ENCODE measurements at places on chromosomes 13 and 19. TPM values are rescaled to one million over a fixed set of nuclear protein-coding genes. Genes with fewer than 3 reads are reported as not detected.

GRCh38 chr13:20271441-20271840 lies 39.3 kb upstream of the GJB6 start:
- no peaks in the 10 kb centered on the region for H3K27me3 ChIP-seq
- no peaks in the 10 kb centered on the region for H3K4me1 ChIP-seq
- H3K36me3 ChIP-seq, result no peaks in the 10 kb centered on the region
- no peak overlapping the region for H3K4me3 ChIP-seq

DNA sequence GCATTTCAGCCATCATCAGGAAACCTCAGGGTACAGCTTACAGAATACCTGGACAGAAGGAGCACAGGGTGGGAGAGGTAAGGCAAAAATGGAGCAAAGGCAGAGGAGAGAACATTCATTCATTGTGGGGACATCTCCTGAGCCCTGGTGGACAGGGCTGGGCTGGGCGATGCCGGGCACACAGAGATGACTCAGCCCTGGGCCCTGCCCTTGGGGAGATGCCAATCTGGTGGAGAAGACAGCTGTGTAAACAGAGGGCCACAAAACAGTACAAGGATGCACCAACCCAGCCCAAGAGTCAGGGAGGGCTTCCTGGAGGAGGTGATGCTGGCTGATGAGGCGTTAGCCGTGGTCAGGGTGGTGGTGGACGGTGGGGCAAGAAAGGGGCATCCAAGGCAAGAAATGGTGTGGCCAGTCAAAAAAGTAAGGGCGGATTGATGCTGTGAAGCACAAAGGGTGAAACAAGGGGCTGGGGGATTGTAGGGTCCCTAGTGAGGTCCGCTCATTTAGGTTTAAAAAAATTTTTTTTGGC lies 3.6 kb upstream of the HAS1 start:
- no peak overlapping the region for H3K4me3 ChIP-seq
- H3K27me3 ChIP-seq, result peaks cover 6% of the 10 kb centered on the region
- no peaks in the 10 kb centered on the region for H3K36me3 ChIP-seq
- H3K27ac ChIP-seq, result no peak overlapping the region

DNA sequence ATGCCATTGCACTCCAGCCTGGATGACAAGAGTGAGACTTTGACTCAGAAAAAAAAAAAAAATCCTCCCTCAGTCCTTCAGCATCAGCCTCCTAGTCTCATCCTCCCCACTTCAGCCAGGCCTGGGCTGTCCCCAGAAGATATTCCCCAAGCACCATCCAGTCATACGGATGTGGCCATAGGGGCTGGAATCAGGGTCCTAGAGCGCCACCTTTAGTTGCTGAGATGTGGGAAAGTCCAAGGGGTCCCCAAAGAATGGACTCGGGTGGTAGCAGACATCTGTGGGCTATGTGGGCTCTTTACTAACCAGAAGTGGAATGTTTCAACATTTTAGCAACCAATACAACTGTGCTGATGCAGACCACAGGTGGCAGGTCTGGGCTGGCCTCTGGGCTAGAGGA lies 3.1 kb upstream of the TYROBP start:
- DNase-seq, result no peak
- H3K4me3 ChIP-seq, result no peak overlapping the region
- no peak overlapping the region for H3K27ac ChIP-seq
- no peaks in the 10 kb centered on the region for H3K36me3 ChIP-seq
- H3K27me3 ChIP-seq, result no peaks in the 10 kb centered on the region
- H3K4me1 ChIP-seq, result peaks cover 12% of the 10 kb centered on the region

DNA sequence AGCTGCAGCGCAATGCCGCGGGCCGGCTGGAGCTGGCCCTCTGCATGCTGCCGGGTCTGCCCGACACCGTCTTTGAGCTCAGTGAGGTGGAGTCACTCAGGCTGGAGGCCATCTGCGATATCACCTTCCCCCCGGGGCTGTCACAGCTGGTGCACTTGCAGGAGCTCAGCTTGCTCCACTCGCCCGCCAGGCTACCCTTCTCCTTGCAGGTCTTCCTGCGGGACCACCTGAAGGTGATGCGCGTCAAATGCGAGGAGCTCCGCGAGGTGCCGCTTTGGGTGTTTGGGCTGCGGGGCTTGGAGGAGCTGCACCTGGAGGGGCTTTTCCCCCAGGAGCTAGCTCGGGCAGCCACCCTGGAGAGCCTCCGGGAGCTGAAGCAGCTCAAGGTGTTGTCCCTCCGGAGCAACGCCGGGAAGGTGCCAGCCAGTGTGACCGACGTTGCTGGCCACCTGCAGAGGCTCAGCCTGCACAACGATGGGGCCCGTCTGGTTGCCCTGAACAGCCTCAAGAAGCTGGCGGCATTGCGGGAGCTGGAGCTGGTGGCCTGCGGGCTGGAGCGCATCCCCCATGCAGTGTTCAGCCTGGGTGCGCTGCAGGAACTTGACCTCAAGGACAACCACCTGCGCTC lies 3.8 kb upstream of the MAP2K7 start:
- no peaks in the 10 kb centered on the region for H3K27me3 ChIP-seq
- no peak overlapping the region for H3K4me3 ChIP-seq
- H3K4me1 ChIP-seq, result peaks cover 15% of the 10 kb centered on the region
- H3K27ac ChIP-seq, result no peak overlapping the region

GRCh38 chr13:73278186-73278585 lies 219.4 kb downstream of the KLF5 start:
- H3K4me3 ChIP-seq, result no peak overlapping the region
- H3K27me3 ChIP-seq, result no peaks in the 10 kb centered on the region
- no peaks in the 10 kb centered on the region for H3K36me3 ChIP-seq
- peaks cover 3% of the 10 kb centered on the region for H3K4me1 ChIP-seq
- no peak overlapping the region for H3K27ac ChIP-seq

DNA sequence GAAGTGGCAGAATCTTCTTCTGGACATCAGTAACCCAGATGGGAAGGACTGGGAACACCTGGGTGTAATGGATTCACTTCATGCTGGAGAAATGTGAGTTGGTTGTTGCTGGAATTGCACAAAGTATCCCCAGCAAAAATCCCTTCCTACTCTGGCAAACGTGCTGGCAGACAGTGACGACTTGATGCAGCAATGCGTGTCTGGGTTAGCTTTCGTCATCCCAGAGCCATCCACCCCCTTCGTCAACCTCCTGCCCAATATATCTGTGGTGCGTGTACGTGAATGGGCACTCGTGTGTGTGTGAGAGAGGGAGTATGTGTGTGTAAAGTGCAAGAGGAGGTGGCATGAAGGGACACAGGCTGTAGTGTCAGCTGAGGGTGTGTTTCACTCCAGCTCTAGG lies 70.9 kb downstream of the TM9SF2 start:
- no peaks in the 10 kb centered on the region for H3K36me3 ChIP-seq
- H3K4me3 ChIP-seq, result no peak overlapping the region
- no peak overlapping the region for H3K27ac ChIP-seq
- no peaks in the 10 kb centered on the region for H3K4me1 ChIP-seq
- no peak for DNase-seq

GRCh38 chr13:43664700-43665191 lies 122.0 kb downstream of the ENOX1 start:
- H3K4me3 ChIP-seq, result no peak overlapping the region
- peaks cover 6% of the 10 kb centered on the region for H3K4me1 ChIP-seq
- no peaks in the 10 kb centered on the region for H3K27me3 ChIP-seq
- no peak overlapping the region for H3K27ac ChIP-seq
- no peaks in the 10 kb centered on the region for H3K36me3 ChIP-seq

- H3K4me1 ChIP-seq, result no peaks in the 10 kb centered on the region
- no peaks in the 10 kb centered on the region for H3K27me3 ChIP-seq
- H3K27ac ChIP-seq, result no peak overlapping the region
- DNase-seq, result no peak
Measured at GRCh38 chr13:33146843-33147611, 130.8 kb downstream of the KL start.

DNA sequence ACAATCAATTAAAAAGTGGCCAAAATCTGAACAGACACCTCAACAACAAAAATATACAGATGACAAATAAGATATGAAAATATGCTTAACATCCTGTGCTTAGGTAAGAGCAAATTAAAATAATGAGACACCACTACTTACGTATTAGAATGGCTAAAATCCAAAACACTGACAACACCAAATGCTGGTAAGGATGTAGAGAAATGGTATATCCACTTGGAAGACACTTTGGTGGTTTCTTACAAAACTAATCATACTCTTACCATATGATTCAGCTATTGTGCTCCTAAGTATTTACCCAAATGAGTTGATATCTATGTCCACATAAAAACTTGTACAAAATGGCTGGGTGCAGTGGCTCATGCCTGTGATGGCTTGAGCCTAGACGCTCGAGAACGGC lies 51.7 kb upstream of the ZNF599 start:
- DNase-seq, result no peak
- no peak overlapping the region for H3K4me3 ChIP-seq
- H3K36me3 ChIP-seq, result no peaks in the 10 kb centered on the region
- H3K4me1 ChIP-seq, result no peaks in the 10 kb centered on the region
- no peaks in the 10 kb centered on the region for H3K27me3 ChIP-seq

GRCh38 chr13:67186995-67187569 lies 43.1 kb downstream of the PCDH9 start:
- H3K27ac ChIP-seq, result no peak overlapping the region
- no peak for DNase-seq
- H3K4me1 ChIP-seq, result no peaks in the 10 kb centered on the region
- H3K27me3 ChIP-seq, result no peaks in the 10 kb centered on the region
- H3K36me3 ChIP-seq, result no peaks in the 10 kb centered on the region

DNA sequence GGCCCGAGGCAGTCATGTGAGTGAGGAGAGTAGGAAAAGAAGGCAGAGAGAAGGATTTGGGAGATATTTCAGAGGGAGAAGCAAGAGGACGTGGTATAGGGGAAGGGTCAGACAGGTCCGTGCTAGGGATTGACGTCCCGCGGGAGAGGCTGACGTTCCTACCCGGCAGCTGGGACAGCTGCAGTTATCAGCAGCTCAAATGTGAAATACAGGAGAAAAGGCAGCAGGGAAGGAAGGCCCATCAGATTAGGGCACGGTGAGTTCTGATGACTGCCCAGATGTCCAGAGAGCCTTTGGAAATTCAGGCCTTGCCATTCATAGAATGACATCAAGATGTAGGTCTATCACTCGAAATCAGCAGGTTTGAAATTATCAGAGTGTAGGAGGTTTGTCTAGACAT lies 88.4 kb downstream of the IRS2 start:
- no peak overlapping the region for H3K4me3 ChIP-seq
- H3K4me1 ChIP-seq, result peaks cover 8% of the 10 kb centered on the region
- H3K27me3 ChIP-seq, result no peaks in the 10 kb centered on the region

DNA sequence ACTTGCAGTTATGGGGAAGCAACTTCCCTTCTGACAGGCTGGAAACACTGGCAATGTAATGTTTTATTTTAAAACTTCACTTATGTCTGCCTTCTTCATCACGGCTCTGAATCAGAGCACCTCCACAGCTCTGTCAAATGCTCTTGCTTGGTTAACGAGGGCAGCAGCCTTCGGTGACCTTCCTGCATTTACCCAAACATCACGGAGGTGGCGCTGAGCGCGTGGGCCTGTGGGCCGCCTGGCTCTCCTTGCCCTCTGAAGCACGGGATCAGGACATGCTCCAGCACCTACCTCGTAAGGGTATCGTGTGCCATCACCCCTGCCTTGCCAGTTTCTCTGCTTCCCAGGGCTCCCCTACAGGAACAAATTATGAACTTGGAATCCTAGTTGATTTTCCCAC lies 310.0 kb downstream of the TEX29 start:
- H3K4me3 ChIP-seq, result no peak overlapping the region
- no peak for DNase-seq
- no peaks in the 10 kb centered on the region for H3K36me3 ChIP-seq
- H3K4me1 ChIP-seq, result no peaks in the 10 kb centered on the region
- no peak overlapping the region for H3K27ac ChIP-seq

DNA sequence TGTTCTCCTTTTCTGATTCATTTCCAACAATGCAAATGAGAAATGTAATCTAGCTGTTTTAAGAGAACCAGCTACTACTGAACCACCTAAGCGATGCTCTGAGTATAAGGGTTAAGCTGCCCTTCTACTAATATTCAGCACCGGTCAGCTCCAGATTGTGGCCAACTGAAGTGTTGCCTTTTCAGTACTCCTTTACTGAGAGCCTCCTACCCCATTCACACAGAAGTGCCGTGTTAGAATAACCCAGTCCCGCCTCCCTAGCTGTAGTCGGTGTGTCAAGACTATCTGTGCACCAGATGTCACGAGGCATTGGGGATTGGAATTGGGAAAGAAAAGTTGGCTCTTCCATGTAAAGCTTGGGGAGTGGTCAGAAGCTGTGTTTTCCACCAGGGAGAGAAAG lies 45.4 kb downstream of the FAM124A start:
- H3K4me1 ChIP-seq, result no peaks in the 10 kb centered on the region
- no peak overlapping the region for H3K27ac ChIP-seq
- no peak overlapping the region for H3K4me3 ChIP-seq
- no peak for DNase-seq
- no peaks in the 10 kb centered on the region for H3K36me3 ChIP-seq

DNA sequence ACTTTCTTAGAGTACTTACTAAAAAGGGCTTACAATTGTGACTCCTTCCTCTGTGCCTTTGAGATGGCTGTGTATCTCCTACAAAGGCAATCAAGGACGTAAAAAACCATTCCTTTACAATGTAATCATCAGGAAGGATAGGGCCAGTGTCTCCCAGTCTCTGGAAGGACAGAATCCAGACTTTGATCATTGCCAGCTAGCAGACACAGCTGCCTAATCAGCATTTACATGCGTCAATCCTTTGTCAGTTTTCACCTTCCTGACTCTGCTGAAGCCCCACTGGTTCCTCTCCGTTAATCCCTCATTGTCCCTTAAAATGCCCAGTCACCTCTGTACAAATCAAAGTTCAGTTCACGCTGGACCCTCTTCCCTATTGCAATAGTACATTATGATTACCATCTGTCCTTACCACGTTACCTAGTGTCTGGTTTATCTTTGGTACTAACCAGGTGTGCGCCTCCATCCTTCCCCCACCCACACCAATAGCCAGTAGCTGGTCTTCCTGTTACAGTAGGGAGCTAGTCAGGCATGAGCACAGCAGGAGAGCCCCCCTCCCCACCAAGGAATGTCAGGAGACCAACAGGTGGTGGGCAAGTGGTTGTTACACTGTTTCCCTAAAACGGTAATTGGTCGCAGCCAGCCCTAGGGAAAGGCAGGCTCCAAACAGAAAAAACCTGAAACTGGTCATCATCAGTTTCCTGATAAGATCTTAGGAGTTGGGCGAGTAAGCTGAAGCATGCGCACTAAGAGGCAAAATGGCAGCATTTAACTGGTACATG lies 49.7 kb downstream of the TGDS start:
- no peak for DNase-seq
- no peak overlapping the region for H3K4me3 ChIP-seq
- no peaks in the 10 kb centered on the region for H3K36me3 ChIP-seq
- H3K4me1 ChIP-seq, result peaks cover 15% of the 10 kb centered on the region

GRCh38 chr19:18074192-18074591 lies 12.5 kb downstream of the IL12RB1 start:
- H3K27me3 ChIP-seq, result no peaks in the 10 kb centered on the region
- H3K4me1 ChIP-seq, result peaks cover 11% of the 10 kb centered on the region
- no peak overlapping the region for H3K27ac ChIP-seq
- H3K4me3 ChIP-seq, result no peak overlapping the region

GRCh38 chr13:60986301-60986700 lies 429.3 kb downstream of the PCDH20 start:
- no peaks in the 10 kb centered on the region for H3K27me3 ChIP-seq
- no peaks in the 10 kb centered on the region for H3K36me3 ChIP-seq
- H3K4me3 ChIP-seq, result no peak overlapping the region

- no peaks in the 10 kb centered on the region for H3K4me1 ChIP-seq
- H3K36me3 ChIP-seq, result peaks cover 84% of the 10 kb centered on the region
- no peak for DNase-seq
- H3K27ac ChIP-seq, result no peak overlapping the region
- no peak overlapping the region for H3K4me3 ChIP-seq
- no peaks in the 10 kb centered on the region for H3K27me3 ChIP-seq
Measured at GRCh38 chr13:31149604-31150003, 12.1 kb downstream of the HSPH1 start.

The MAB21L1 gene
- total RNA-seq, result not detected

The SHISA7 gene
- total RNA-seq, result not detected

The PSG2 gene
- not detected for total RNA-seq

The SIX5 gene
- 1.5 TPM for total RNA-seq

The SERPINE3 gene
- not detected for total RNA-seq

The CILP2 gene
- 0.14 TPM for total RNA-seq

The SSC5D gene
- total RNA-seq, result 0.20 TPM

The C1QTNF9 gene
- total RNA-seq, result not detected

The LRRC63 gene
- 0.75 TPM for total RNA-seq

The RAVER1 gene
- 56.1 TPM for total RNA-seq

The FBL gene
- 295 TPM for total RNA-seq

Measured in CD4-positive, alpha-beta memory T cell (primary cell).